Thyroid gland (tissue), 4 donors: ENCODE measurements at places on chromosomes 2 and 18.
A peak's percentile ranks its signal among the peaks of the same experiment; 100 is the strongest.

DNA sequence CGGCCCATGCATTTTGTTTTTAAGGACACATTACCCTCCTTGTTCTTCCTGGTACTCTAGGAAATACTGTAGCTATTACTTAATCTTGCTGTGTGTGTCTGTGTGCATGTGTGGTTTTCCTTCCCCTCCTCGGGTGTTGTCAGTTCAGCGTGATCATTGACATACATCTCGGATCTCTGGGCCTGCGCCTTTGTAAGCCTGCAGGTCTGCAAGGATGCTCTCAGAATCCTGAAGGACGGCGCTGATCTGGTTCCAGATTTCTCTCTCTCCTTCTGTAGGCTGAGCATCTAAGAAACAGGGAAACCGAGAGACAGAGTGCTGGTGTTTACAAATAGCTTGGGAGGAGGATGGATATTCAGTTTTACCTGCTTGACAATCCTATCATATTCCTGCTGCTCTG is 100.2 kb downstream of the CYRIA start:
- DNase-seq: no peak

GRCh38 chr2:164522561-164522981 is 98.7 kb downstream of the GRB14 start:
- DNase-seq: no peak

GRCh38 chr2:9952286-9952737 is 819 bp downstream of the GRHL1 start:
- peak; percentile 41 for DNase-seq

- DNase-seq: no peak
Observed at GRCh38 chr2:201769666-201770373, 10.9 kb downstream of the ALS2 start.

DNA sequence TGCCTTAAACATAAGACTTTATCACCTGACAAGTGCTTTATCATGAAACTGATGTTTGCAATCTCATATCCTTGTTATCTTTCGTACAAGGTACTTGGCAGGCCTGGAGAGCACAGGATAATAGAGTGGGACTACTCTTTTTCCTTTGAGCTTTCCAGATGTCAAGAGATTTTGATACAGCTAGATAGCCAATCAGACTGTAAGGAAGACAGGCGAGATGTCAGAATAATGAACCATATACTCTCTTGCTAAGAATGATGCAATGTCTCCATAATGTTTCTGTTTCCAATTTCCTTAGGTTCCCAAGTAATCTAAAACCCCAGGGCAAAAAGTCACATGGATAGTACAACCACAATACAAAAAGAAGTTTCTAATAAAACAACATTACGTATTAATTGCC is 313.1 kb downstream of the PDE11A start:
- no peak for DNase-seq

GRCh38 chr2:42032745-42033144 is 15.1 kb upstream of the PKDCC start:
- DNase-seq: peak; percentile 40

DNA sequence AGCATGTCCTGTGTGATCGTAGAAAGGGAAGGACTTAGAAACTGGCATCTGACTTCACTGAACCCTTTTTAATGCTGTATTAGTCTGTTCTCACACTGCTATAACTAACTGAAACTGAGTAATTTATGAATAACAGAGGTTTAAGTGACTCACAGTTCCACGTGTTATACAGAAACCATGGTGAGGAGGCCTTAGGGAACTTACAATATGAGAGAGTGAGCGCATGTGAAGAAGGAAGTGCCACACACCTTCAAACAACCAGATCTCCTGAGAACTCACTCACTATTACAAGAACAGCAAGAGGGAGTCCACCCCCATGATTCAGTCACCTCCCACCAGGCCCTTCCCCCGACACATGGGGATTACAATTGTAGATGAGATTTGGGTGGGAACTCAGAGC is 811.3 kb downstream of the CPS1 start:
- DNase-seq: no peak

DNA sequence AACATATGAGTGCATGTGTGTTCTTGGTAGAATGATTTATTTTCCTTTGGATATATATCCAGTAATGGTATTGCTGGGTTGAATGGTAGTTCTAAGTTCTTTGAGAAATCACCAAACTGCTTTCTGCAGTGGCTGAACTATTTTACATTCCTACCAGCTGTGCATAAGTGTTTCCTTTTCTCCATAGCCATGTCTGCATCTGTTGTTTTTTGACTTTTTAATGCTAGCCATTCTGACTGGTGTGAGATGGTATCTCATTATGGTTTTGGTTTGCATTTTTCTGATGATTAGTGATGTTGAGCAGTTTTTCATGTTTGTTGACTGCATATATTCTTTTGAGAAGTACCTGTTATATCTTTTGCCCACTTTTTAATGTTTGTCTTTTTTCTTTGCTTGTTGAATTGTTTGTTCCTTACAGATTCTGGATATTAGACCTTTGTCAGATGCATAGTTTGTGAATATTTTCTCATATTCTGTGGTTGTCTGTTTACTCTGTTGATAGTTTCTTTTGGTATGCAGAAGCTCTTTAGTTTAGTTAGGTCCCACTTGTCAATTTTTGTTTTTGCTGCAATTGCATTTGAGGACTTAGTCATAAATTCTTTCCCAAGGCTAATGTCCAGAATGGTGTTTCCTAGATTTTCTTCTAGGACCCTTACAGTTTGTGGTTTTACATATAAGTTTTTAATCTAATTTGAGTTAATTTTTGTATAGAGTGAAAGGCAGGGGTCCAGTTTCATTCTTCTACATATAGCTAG is 17.6 kb upstream of the KCNE4 start:
- no peak for DNase-seq

GRCh38 chr2:54945391-54946219 is 104.6 kb downstream of the RTN4 start:
- peak; percentile 91 for DNase-seq

- no peak for DNase-seq
Observed at GRCh38 chr2:202754936-202755335, 116.6 kb downstream of the ICA1L start.

DNA sequence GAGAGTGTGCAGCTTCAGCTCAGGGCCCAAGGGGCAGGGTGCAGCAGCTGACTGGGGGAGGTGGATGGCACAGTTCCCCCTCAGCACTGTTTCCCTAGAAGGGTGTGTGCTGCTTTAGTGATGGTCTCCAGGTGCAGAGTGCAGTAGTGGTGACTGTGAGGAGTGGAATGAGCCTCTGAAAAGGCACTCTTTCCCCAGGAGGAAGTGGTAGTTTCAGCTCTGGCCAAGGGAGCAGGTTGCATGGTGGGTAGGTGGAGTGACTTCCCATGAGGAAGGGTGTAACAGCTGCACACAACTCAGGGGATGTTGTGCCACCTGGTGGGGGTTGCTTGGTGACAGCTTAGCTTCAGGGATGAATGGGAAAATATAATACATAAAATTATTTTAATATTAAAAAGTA is 251.5 kb upstream of the NXPH2 start:
- DNase-seq: no peak

DNA sequence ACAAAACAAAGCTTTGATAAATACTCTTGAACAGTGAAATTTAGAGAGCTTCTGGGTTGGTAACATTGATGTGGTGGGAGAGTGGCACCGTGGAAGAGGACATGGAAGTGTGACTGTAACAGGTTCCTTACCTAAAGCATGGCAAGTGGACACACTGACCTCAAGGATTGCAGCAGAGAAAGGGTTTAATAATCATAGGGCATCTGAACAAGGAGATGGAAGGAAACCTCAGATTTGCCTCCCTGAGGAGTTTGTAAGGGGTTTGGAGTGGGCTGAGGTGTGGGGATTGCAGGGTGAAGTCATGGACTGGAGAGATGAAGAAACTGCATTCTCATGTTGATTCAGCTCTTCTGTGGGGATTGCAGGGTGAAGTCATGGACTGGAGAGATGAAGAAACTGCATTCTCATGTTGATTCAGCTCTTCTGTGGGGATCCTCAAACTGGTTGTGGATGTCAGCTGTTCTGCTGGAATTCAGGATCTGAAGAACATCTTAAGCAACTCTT is 83.8 kb upstream of the TLK1 start:
- DNase-seq: no peak

- DNase-seq: no peak
Observed at GRCh38 chr2:134198006-134198634, 55.8 kb upstream of the MGAT5 start.

DNA sequence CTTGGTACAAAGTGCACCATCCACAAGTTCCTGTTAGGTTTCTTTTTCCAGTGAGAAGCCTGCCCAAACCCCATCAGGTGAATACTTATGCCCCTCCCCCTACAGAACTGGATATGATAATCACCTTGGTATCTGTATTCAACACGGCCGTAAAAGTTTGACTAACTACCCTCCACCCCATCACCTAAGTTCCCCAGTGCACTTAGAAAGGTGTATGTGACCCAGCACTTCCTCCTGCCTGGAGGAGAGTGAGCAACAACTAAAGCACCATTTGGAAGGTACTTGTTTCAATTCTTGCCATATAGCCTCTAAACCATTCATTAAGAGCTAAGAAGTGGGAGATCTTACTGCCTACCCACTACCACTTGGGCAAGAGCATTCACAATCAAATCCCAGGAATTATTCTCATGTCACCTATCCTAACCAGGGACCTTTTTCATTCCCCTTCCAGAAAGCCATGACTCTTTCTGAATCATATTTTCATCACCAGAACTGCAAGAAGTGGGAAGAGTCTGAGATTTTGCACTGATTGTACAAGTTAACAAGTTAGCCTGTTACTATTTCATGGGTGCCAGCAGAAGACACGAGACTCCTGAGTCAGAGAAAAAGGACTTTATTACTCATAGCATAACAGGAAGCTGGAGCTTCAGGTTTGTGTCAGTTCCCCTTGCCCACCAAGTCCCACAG is 53.5 kb upstream of the NDUFV2 start:
- no peak for DNase-seq

GRCh38 chr2:70089220-70089982 is 2.1 kb downstream of the PCBP1 start:
- DNase-seq: peak; percentile 29

DNA sequence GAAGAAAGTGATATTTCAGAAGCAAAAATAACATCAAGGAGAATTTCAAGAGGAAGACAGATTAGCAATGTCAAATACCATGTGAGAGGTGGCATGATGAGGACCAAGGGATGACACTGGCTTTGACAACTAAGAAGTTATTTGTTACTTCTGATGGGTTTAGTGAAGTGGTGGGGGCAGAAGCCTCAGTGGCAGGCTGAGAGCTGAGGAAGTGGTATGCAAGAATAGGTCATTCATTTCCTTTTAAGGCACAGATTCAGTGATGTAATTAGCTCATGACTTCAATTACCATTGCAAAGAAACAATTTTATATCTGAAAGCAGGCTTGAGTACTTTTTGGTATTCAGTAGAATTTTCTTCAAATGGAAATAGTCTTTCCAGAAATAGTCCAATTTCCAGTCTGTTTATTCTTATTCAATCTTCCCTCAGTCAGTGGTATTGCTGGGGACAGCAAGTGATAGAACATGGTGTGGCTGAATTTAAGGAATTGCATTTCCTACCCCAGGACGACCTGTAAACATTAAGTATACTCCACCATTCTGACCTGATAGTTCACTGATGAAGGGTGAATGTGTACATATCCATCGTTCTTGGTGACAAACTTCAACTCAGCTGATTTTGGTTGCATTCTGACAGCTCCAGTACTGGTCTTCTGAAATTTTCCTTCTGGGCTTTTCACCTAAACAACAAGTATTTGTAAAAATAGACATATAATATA is 28.2 kb downstream of the GEMIN6 start:
- DNase-seq: no peak

- no peak for DNase-seq
Observed at GRCh38 chr2:182101263-182101662, 115.6 kb downstream of the PPP1R1C start.

GRCh38 chr2:64913357-64913869 is 75.8 kb upstream of the SLC1A4 start:
- no peak for DNase-seq

- DNase-seq: no peak
Observed at GRCh38 chr2:118591223-118591622, 256.2 kb downstream of the EN1 start.

GRCh38 chr18:46374850-46375249 is 270.7 kb downstream of the HAUS1 start:
- peak; percentile 85 for DNase-seq

DNA sequence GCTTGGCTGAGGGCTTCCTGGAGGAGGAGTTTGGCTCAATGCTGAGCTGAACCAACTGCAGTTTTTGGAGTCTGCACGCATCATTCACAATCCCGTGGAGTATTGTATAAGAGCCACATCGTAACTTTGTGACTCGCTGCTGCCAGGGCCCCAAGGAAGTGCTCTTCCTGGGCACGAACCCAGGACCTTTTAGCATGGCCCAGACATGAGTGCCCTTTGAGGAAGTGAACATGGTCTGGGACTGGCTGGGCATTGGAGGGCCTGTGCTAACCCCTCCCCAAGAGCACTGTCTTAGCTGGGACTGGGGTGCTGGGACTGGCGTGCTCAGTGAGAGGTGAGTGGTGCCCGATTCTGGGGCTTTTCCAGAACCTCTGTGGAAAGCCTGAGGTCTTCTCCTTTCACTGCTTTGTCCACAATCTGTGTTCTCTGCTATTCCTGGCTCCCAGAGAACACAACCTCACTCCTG is 88.6 kb downstream of the LIPG start:
- DNase-seq: peak; percentile 71

GRCh38 chr2:47179388-47179787 is 24.3 kb upstream of the STPG4 start:
- no peak for DNase-seq

GRCh38 chr18:79864006-79864725 is 66.4 kb downstream of the KCNG2 start:
- DNase-seq: no peak

- no peak for DNase-seq
Observed at GRCh38 chr2:62217970-62218369, 22.1 kb downstream of the B3GNT2 start.

DNA sequence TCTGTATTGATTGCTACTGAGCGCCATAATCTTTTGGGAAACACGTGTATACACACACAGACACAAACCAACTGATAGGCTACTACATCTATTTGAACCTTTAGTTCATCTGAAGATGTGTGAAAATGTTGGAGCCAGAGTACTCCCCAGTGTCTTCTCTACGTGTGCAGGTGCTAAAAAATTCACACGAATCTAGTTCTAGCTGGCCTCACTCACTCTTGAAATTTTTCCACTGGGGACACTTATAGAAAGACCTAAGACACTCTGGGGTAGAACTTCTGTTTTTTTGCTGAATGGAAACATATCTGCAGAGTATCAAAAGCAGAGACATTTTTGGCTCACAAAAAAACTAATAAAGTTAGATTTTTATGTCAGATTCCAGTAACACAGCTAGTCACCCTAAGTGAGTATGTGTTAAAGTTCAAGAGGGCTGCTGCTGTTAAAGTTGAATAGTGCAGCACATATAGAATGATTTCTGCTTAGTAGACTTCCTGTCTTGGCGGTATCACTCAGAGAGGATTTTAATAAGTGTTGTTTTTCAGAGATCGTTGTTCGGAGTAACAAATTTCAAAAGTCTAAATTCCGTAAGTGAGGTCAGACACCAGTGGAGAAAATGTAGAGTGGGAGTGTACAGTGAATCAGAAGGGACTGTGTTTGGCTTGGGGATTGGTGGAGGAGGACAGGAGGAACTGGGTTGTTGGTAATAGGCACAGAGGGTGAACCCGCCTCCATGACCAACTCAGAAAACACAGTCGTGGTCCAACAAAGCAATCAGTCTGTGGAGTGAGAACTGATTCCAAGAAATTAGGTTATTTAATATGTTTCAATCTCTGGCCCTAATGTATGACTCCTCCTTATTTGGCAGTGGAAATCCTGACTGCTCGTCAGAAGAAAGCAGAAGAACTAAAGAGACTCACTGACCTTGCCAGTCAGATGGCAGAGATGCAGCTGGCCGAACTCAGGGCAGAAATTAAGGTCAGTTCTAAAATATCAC is 43.1 kb downstream of the KCTD18 start:
- no peak for DNase-seq

GRCh38 chr2:240614391-240614790 is 10.9 kb upstream of the GPR35 start:
- no peak for DNase-seq

GRCh38 chr2:239806758-239807434 is 218.2 kb downstream of the NDUFA10 start:
- no peak for DNase-seq
